ENCODE measurements at places on chromosomes 16 and 17.

DNA sequence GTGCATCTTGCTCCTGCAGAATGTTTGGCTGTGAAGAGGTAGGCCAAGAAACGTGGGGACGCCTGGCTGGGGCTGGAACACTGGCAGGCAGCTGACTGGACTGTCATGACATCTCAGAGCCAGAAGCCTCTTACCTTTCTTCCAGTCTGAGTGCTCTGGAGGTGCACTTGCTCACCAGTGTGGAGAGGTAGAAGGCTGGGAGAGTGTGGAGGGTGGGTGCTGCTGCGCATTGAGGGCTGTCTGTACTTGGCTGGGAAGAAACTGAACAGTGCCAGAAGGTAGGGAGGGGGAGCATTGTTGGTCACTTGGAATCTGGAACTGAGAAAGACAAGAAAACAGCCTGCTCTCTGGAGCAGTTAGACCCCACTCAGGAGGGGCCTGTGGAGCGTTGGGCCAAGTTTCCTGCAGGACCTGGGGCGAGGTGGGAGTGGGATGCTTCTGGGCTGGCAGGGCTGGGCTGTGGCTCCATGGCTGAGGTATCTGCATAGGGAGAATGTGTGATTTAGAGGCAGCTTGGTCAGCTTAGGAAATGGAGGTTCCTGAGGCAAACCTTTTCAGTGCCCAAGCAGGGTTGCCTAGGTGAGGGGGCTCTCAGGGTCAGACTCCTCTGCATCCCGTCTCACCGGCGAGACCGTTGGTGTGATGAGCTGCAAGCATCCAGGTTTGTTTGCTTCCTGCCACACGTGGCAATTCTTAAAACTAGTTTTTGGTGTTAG is 55.1 kb downstream of the KSR1 start:
- DNase-seq: no peak

GRCh38 chr17:43170766-43171585 is at the start of gene NBR1:
Gene NBR1, plus strand, starts transcription at chr17:43171214. Its CDS starts 4,586 bp downstream, at chr17:43175800.
- peak; percentile 99 for DNase-seq

DNA sequence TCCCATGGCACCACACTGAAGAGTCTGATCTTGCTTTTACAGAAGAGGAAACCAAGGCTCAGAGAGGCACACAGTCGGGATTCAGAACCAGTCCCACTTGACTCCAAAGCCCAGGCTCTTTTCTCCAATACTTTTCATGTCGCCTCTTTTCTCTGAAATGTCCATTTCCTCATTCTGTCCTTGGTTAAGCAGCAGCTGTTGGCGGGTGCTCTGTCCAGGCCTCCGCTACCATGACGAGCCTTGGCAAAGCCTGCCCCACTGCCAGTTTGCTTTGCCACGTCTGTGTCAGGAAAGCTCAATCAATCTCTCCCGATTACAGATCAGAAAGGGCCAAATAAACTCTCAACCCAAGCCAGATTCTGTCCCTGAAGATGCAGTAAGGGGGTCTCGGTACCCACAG is 9.1 kb upstream of the CEP295NL start:
- DNase-seq: no peak

DNA sequence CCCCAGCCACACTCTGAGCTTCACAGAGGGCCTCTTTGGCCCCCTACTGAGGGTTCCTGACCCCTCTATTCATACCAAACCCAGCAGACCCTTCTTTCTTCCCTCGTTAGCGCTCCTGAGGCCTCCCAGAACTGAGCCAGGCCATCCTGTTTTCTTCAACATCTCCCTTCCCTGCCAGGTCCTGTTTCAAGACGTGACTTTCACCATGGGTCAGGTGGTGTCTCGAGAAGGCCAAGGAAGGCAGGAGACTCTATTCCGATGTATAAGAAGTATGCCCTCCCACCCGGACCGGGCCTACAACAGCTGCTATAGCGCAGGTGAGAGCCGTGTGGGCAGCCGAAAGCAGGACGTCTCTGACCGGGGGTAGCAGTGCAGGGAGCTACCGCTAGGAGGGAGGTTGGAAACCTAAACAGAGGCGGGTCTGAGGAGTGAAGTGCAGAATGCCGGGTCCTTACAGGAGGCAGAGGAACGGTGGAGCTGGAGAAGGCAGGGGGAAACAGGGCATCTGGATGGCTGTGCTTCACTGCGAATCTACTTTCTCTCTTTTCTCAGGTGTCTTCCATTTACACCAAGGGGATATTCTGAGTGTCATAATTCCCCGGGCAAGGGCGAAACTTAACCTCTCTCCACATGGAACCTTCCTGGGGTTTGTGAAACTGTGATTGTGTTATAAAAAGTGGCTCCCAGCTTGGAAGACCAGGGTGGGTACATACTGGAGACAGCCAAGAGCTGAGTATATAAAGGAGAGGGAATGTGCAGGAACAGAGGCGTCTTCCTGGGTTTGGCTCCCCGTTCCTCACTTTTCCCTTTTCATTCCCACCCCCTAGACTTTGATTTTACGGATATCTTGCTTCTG is 1.3 kb upstream of the SENP3 start:
- peak; percentile 75 for DNase-seq

DNA sequence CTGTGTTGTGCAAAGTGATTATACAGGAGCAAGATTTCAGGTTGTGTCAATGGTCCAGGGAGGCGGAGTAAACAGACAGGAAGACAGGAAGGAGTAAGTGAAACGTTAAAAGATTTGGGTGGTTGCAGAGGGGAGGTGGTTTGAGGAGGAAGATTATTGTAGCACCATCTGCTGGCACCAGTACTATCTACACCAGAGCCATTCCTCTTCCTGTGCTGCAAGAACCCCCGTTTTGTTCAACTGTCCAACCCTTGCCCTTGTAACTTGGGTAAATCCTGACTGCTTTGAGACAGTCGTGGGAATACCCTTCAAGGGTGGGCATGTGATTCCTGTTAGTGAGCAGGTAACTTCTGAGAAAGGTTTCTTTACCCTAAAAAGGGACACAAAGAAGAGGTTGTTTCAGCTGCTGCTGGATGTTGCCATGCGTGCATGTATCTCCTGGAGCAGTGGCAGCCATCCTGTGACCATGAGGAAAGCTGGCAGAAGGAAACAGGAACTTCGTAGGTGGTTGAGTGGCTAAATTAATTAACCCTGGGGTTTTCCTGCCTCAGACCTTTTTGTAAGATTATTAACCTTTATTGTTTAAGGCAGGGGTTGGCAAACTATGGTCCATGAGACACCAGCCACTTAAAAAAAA is 124.1 kb downstream of the PRKCA start:
- no peak for DNase-seq

DNA sequence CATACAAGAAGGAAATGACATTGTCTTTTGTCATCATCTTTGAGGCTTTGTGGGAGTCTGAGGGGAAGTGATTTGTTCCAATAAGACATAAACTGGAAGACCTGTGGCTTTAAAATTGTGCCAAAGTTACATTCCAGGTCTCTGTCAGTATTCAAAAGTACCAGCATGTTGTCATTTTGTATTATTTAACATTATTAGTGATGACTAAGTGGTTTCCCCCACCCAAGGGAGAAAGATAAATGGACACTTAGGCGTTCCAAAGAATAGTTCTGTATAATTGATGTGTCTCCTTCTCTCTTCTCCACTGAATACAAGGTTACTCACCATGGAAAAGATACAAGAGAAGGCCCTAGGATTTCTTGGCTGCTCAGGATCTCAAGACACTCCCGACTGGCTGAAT is 3.8 kb downstream of the CFAP97D1 start:
- no peak for DNase-seq

DNA sequence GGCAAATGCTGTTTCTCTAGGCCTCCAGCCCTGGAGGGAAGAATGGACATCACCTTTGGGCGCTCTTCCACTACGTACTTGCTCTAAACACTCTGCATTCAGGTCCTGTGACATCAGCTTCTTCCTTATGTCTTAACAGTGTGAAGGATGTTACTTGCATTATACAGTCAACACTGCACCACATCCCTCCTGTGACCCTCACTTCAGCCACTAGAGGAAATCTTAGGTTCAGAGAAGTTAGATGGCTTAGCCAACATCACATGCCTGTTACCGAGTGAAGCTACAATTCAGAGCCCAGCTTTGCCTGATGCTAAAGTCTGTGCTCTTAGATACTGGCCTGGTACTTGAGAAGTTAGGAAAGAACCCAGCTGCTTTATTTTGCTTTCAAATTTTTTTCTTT is 18.3 kb downstream of the UBFD1 start:
- DNase-seq: no peak

Data from hematopoietic multipotent progenitor cell treated with erythropoietin and hydrocortisone succinate and interleukin-3 and kit ligand, for 15 days (in vitro differentiated cells).